Airway epithelial cell (primary cell): ENCODE measurements at places on chromosomes 5 and 9. TPM values are rescaled to one million over a fixed set of nuclear protein-coding genes. Genes with fewer than 3 reads are reported as not detected.

The MYOZ3 gene
- not detected in 2 replicates for total RNA-seq

The HK3 gene
- total RNA-seq: not detected in 2 replicates

The TMC1 gene
- total RNA-seq: 0.14 TPM in 1 of 2 replicates, not detected in the other

The FOXD4L5 gene
- not detected in 2 replicates for total RNA-seq

The CAMK2A gene
- not detected in 2 replicates for total RNA-seq

The PCA3 gene
- not detected in 2 replicates for total RNA-seq

The FAM221B gene
- total RNA-seq: not detected in 2 replicates

The ABITRAM gene
- total RNA-seq: 6.0 and 6.3 TPM in 2 replicates

The PCDHA1 gene
- total RNA-seq: 0.14 TPM in 2 replicates

The CORO2A gene
- total RNA-seq: 19.0 and 28.4 TPM in 2 replicates
